Stimulated activated CD8-positive, alpha-beta memory T cell treated with anti-CD3 and anti-CD28 coated beads, Interleukin-2, amount 100 ng/mL, for 1 hour (primary cell): ENCODE measurements at places on chromosomes 3 and 15.

DNA sequence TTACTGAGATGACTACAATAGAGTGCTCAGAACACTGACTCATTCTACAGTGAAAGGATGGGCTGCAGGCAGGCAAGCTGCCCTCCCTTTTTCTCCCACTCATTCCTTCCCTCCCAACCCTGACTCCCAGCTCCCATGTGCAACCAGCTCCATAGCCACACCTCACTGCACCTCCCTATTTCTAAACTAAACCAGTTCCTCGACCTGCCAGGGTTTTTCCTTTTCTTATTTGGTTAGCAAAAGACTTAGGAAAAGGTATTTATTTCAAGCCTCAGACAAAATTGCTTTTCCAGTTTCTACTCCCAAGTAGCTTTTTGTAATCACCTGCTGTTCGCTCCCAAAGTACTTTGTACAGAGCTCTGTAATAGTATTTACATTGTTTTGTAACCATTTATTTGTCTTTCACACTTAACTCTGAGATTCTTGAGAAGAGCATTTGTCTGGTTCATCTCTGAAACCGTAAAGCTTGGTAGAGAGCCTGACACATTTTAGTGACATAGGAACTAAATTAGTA lies 2.2 kb downstream of the AADAC start:
- no peak for DNase-seq

- DNase-seq, result no peak
These were observed 183.3 kb upstream of the DCBLD2 start for GRCh38 chr3:99084826-99085225.

- no peak for DNase-seq
These were observed 40.9 kb downstream of the NR1D2 start for GRCh38 chr3:23985747-23986544.

DNA sequence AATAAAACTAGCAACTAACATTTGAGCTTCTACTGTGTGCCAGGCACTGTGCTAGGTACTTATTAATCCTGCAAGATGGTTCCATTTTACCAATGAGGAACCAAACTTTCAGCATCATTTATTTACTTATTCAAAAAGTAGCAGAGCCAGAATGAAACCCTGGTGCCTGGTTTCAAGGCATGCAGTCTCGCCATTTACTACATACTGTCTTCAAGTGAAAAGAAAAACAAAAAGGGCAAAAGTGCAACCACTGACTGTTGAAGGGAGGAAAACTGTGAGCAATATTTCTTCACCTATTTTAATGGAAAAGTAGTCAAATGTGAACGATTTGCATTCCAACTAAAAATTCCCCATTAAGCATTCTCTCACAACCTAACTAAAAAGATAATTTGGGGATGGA lies 8.7 kb downstream of the DCUN1D1 start:
- no peak for DNase-seq

DNA sequence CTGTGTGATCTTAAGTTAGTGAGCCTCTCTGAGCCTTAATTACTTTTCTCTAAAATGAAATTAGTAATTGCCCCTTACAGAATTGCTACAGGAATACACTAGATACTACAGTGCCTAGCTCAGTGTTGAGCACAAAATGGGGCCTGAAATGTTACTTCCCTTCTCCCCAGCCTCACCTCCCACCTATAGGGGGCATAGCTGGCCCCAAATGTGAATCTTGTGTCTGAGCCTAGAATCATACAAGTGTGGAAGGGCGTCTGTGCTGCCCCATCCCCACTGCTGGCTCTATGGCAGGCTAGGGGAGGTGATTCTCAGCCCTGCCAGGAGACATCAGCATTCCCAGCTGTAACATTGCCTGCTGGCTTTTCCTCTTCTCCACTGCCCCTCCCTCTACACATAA lies 42.7 kb downstream of the IFT122 start:
- no peak for DNase-seq

DNA sequence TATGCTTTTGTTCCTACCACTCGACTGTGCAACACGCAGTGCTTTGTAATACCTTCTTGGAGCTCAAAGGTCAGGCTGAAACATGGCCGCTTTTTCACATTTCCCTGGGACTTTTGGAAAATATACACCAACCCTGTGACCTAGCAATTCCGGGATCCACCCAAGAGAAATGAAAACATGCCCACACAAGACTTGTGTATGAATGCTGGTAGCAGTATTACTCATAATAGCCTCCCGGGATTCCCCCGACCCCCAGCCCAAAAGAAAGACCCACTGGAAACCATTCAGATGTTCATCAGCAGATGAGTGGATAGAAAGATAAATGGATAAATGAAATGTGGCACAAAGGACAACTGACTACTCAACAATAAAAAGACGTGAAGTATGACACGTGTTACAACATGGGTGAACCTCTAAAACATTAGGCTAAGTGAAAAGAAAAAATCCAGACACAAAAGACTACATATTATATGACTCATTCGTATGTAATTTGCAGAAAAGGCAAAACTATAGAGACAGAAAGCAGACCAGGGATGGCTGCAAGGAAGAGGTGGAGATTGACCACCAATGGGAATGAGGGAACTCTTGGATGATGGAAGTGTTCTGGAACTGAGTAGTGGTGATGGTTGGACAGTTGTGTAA lies 104.1 kb downstream of the PGPEP1L start:
- DNase-seq, result no peak

DNA sequence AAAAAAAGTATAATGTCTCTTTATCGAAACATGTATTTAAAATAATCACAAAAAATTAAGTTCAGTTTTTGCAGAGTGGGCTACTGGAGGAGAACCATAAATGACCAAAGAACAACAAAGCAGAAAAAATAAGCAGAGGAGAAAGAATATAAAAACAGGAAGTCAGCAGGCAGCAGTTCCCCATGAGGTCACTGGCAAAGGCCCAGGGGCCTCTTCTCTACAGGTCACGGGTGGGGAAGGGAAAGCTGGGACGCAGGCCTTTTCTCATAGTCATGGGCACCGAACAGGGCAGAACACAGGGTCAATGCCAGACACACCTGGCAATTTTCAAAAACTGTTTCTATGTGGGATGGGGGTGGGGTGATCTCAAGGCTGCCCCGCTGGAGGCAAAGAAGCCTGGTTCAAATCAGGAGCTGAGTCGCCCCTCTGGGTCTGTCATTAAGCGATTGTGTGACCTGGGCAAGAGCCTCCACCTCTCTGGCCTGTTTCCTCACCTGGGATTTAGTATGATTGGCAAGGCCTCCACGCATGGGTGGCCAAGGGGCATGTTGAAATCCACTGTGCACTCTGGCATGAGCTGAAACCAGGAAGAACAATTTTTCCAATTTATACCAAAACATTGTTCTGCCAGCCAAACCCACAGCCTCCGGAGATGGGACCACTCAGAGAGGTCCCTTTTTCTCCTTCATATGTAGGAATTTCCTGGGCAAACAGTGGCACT lies 43.8 kb upstream of the UACA start:
- no peak for DNase-seq
